Breast epithelium (tissue), 4 donors: ENCODE measurements at places on chromosomes 3 and 15.
A peak's percentile ranks its signal among the peaks of the same experiment; 100 is the strongest.

DNA sequence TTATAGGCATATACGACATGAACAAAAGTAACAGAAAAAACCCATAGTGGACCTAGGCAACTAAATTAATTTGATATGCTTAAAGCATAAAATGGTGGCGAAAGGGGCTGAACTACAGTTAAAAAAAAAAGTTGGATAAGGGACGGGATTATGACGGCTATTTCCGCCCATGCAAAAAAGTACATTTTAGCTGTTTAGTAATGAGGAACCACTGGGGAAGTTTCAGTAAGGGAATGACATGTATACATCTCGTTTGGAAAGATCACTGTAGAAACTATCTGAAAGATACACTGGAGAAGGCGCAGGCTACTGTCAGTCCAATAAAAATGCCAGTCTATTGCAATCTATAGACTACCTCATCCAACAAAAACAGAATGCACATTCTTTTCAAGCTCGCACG, 65.6 kb downstream of the ZNF148 start:
- H3K27me3 ChIP-seq: no peaks in the 10 kb centered on the region
- DNase-seq: no peak
- no peak overlapping the region for H3K4me3 ChIP-seq
- H3K36me3 ChIP-seq: no peaks in the 10 kb centered on the region

GRCh38 chr3:166706094-166706493, 674.0 kb downstream of the ZBBX start:
- no peaks in the 10 kb centered on the region for H3K36me3 ChIP-seq
- H3K27me3 ChIP-seq: no peaks in the 10 kb centered on the region
- H3K4me1 ChIP-seq: no peaks in the 10 kb centered on the region
- H3K27ac ChIP-seq: no peak overlapping the region

- H3K27ac ChIP-seq: no peak overlapping the region
- DNase-seq: no peak
- no peaks in the 10 kb centered on the region for H3K27me3 ChIP-seq
- H3K4me3 ChIP-seq: no peak overlapping the region
- no peaks in the 10 kb centered on the region for H3K36me3 ChIP-seq
Observed at GRCh38 chr3:171200750-171201088, 174.2 kb upstream of the SLC2A2 start.

- H3K36me3 ChIP-seq: no peaks in the 10 kb centered on the region
- H3K27ac ChIP-seq: peak within 1 kb of the TSS; percentile 98
- no peaks in the 10 kb centered on the region for H3K27me3 ChIP-seq
- peak; percentile 79 for DNase-seq
Observed at GRCh38 chr3:152268555-152269055, at the start of gene MBNL1. MBNL1 (plus strand) TSS chr3:152268929; CDS start chr3:152300194, 31,265 bp downstream.

GRCh38 chr3:188832146-188832545, 339.6 kb upstream of the TPRG1 start:
- H3K27me3 ChIP-seq: no peaks in the 10 kb centered on the region
- no peak for DNase-seq
- H3K36me3 ChIP-seq: no peaks in the 10 kb centered on the region
- H3K27ac ChIP-seq: peak overlapping the region; percentile 74
- no peak overlapping the region for H3K4me3 ChIP-seq

DNA sequence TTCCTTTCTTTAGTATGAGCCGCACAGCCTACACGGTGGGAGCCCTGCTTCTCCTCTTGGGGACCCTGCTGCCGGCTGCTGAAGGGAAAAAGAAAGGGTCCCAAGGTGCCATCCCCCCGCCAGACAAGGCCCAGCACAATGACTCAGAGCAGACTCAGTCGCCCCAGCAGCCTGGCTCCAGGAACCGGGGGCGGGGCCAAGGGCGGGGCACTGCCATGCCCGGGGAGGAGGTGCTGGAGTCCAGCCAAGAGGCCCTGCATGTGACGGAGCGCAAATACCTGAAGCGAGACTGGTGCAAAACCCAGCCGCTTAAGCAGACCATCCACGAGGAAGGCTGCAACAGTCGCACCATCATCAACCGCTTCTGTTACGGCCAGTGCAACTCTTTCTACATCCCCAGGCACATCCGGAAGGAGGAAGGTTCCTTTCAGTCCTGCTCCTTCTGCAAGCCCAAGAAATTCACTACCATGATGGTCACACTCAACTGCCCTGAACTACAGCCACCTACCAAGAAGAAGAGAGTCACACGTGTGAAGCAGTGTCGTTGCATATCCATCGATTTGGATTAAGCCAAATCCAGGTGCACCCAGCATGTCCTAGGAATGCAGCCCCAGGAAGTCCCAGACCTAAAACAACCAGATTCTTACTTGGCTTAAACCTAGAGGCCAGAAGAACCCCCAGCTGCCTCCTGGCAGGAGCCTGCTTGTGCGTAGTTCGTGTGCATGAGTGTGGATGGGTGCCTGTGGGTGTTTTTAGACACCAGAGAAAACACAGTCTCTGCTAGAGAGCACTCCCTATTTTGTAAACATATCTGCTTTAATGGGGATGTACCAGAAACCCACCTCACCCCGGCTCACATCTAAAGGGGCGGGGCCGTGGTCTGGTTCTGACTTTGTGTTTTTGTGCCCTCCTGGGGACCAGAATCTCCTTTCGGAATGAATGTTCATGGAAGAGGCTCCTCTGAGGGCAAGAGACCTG, 13.2 kb downstream of the GREM1 start:
- H3K27ac ChIP-seq: no peak overlapping the region
- H3K4me1 ChIP-seq: no peaks in the 10 kb centered on the region
- no peaks in the 10 kb centered on the region for H3K27me3 ChIP-seq
- no peaks in the 10 kb centered on the region for H3K36me3 ChIP-seq
- no peak for DNase-seq

- no peak overlapping the region for H3K27ac ChIP-seq
- H3K36me3 ChIP-seq: no peaks in the 10 kb centered on the region
- DNase-seq: no peak
- H3K4me3 ChIP-seq: no peak overlapping the region
- H3K4me1 ChIP-seq: no peaks in the 10 kb centered on the region
Observed at GRCh38 chr3:8816106-8816505, 46.7 kb upstream of the OXTR start.

- no peak overlapping the region for H3K27ac ChIP-seq
- no peaks in the 10 kb centered on the region for H3K36me3 ChIP-seq
- no peaks in the 10 kb centered on the region for H3K27me3 ChIP-seq
- DNase-seq: no peak
- no peak overlapping the region for H3K4me3 ChIP-seq
- H3K4me1 ChIP-seq: no peaks in the 10 kb centered on the region
Observed at GRCh38 chr3:113812854-113813253, 25.7 kb upstream of the GRAMD1C start.

- H3K4me1 ChIP-seq: no peaks in the 10 kb centered on the region
- H3K27ac ChIP-seq: no peak overlapping the region
- no peaks in the 10 kb centered on the region for H3K27me3 ChIP-seq
- H3K4me3 ChIP-seq: no peak overlapping the region
- no peak for DNase-seq
Observed at GRCh38 chr15:48031466-48031865, 89.3 kb upstream of the SLC24A5 start.

DNA sequence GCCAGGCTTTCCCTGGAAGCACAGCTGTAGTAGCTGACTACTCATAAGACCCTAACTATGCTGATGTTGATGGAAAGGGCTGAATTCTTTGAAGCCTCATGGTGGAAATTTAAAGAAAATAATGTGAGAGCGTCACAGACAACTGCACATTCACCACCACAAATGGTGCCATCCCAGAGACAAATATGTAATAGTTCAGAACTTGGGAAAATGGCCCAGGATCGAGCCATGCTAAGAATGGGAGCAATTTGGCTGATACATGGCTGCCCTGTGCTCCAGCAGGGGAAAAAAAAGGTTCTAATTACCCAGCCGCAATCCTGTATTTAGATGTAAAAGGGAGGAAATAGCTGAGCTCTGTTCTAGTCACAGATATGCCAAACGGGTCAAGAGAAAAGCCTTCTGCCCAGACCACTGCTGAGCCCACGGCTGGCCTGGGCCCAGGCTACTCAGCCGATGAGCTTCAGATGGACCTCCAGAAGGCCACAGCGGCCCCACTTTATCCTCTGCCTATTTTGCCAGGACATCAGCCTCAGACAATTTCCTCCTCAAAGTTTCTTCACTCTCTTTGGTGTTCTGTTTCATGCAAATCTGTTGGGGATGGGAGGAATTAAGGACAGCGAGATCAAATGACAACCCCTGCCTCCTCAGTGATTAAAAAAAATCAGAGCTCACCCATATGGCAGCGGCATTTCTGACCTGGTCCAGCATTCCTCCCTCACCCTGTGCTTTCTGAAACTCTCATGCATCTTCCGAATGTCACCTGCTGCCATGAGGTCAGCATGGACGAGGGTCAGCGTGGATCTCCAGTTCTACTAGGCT, 54.5 kb upstream of the MEX3B start:
- no peaks in the 10 kb centered on the region for H3K4me1 ChIP-seq
- no peaks in the 10 kb centered on the region for H3K27me3 ChIP-seq
- H3K36me3 ChIP-seq: no peaks in the 10 kb centered on the region
- no peak for DNase-seq
- H3K27ac ChIP-seq: no peak overlapping the region

- no peaks in the 10 kb centered on the region for H3K4me1 ChIP-seq
- no peaks in the 10 kb centered on the region for H3K36me3 ChIP-seq
- DNase-seq: no peak
Observed at GRCh38 chr3:2765002-2765579, 345.1 kb downstream of the IL5RA start.

- no peaks in the 10 kb centered on the region for H3K36me3 ChIP-seq
- H3K4me3 ChIP-seq: no peak overlapping the region
- no peak overlapping the region for H3K27ac ChIP-seq
Observed at GRCh38 chr3:156131241-156131640, 10.9 kb downstream of the KCNAB1 start.

DNA sequence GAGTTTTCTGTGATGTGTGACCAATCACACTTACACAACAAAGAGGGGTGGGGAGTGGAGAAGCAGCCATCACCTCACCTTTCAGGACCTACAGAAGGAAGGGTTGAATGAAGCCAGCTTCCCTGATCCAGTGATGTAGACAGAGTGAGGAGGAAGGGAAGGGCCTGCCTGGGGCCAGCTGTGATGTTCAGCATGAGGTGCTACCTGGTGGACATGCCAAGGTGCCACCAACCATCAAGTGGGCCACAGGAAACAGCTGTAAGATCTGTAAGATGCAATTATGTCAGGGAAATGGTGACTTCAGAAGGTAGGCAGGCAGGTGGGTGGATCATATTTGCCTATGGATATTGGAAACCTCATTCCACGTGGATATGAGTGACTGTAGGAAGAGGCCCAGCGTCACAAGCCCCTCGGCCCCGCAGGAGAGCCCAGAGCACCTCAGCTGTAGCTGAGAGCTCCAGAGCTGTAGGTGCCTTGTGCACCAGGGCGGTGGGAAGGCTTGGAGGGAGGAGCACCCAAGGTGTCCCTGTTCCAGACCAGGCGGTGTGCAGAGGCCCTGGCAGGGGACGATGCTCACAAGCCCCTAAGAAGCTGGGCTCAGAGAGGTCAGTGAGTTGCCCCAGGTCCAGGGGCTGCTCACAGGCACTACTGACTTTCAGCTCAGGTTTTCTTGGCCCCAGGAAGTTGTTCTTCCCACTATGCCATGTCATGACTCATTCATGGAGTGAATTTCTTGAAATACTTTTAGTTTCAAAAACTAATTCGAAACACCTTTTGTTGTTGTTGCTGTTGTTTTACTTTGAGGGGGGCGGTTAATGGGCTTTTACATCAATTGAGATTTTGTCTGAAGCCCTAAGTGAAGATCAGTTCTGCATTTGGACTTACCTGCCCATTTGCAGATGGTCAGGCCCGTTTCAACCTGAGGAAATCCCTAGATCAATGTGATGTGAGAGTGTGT, 94.2 kb upstream of the ALDH1A3 start:
- no peak overlapping the region for H3K27ac ChIP-seq
- no peaks in the 10 kb centered on the region for H3K27me3 ChIP-seq
- H3K4me1 ChIP-seq: no peaks in the 10 kb centered on the region
- H3K4me3 ChIP-seq: no peak overlapping the region

DNA sequence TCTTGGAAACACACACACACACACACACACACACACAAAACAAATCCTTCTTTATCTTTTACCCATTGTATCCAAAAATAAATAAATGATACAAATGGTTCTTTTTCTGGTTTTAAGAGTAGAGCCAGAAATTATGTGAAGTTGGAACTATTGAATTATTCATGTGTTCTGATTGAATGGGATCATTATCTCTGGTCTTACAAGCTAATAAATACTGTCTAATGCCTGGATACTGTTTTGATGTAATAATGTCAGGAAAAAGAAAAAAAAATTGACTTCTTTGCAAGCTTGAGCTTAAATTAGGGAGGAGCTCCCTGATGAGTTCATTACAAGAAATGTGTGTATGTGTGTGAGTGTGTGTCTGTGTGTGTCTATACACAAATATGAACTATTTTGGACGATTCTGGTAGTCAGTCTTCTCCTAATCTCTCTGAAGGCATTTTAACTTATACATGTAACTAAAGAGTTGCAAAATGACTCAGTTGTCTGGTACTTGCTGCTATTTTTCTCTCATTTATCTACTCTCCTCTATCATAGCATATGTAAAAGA, 507.2 kb upstream of the AGTR1 start:
- DNase-seq: no peak
- H3K36me3 ChIP-seq: no peaks in the 10 kb centered on the region
- no peaks in the 10 kb centered on the region for H3K4me1 ChIP-seq
- no peaks in the 10 kb centered on the region for H3K27me3 ChIP-seq
- H3K4me3 ChIP-seq: no peak overlapping the region
- H3K27ac ChIP-seq: no peak overlapping the region

DNA sequence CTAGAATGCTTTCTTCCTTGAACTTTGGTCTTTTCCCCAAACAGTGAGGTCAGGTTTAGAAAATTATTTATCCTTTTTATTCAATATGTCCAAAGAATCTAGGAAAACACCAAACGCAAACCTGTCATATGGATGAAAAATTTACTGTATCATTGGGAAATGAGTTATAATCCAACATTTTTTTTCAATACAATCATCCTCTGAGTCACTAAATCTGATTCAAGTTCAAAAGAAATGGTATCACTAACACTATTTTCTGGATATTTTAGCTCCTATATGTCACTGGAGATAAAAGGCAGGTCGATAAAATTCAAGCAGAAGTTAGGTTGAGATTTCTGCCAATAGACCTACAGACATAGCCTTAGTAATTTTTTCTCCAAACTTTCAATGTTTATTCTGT, 591.6 kb upstream of the AGTR1 start:
- no peaks in the 10 kb centered on the region for H3K36me3 ChIP-seq
- no peaks in the 10 kb centered on the region for H3K4me1 ChIP-seq
- H3K27me3 ChIP-seq: no peaks in the 10 kb centered on the region
- H3K4me3 ChIP-seq: no peak overlapping the region
- no peak overlapping the region for H3K27ac ChIP-seq

- H3K4me3 ChIP-seq: peak overlapping the region; percentile 89
- no peak for DNase-seq
Observed at GRCh38 chr15:96344706-96345559, 14.4 kb downstream of the NR2F2 start.

DNA sequence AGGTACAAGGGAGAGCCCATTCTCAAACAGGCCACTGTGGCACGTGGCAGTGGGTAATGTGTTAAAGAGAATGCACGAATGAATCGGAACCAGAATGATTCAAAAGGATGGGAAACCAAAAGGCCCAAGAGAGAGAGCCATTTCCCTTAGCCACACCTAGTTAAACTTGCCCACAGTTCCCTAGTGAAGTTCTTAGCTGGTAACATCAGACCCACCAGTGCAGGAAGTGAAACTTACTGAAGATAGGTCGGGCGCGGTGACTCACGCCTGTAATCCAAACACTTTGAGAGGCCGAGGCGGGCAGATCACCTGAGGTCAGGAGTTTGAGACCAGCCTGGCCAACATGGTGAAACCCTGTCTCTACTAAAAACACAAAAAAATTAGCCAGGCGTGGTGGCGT, 97.1 kb downstream of the MEX3B start:
- no peaks in the 10 kb centered on the region for H3K27me3 ChIP-seq
- H3K27ac ChIP-seq: no peak overlapping the region
- no peak overlapping the region for H3K4me3 ChIP-seq
- H3K4me1 ChIP-seq: no peaks in the 10 kb centered on the region
- no peak for DNase-seq
- no peaks in the 10 kb centered on the region for H3K36me3 ChIP-seq
